ENCODE measurements at places on chromosomes 2 and 18. TPM values are rescaled to one million over a fixed set of nuclear protein-coding genes. Genes with fewer than 3 reads are reported as not detected.

- no peak for DNase-seq
Observed at GRCh38 chr2:55848096-55848495, 75.5 kb downstream of the EFEMP1 start.

RFX8 gene
- not detected for total RNA-seq

DNA sequence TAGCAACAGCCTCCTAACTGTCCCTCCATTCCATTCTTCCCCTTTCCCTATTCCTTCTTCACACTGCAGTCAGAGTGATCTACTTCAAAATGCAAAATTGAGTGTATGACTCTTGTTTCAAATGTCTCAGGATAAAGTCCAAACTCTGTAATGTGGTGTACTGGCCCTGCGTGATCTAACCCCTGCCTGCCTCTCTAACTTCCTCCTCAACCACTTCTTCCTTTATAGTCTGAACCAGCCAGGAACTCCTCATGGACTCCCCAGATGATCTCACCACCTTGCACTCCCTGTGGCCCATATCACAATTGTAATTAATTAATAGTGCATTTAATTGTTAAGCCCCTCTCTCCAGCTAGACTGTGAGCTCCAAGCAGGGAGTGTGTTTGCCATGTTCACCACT lies 3.1 kb upstream of the B3GNT2 start:
- no peak for DNase-seq

DNA sequence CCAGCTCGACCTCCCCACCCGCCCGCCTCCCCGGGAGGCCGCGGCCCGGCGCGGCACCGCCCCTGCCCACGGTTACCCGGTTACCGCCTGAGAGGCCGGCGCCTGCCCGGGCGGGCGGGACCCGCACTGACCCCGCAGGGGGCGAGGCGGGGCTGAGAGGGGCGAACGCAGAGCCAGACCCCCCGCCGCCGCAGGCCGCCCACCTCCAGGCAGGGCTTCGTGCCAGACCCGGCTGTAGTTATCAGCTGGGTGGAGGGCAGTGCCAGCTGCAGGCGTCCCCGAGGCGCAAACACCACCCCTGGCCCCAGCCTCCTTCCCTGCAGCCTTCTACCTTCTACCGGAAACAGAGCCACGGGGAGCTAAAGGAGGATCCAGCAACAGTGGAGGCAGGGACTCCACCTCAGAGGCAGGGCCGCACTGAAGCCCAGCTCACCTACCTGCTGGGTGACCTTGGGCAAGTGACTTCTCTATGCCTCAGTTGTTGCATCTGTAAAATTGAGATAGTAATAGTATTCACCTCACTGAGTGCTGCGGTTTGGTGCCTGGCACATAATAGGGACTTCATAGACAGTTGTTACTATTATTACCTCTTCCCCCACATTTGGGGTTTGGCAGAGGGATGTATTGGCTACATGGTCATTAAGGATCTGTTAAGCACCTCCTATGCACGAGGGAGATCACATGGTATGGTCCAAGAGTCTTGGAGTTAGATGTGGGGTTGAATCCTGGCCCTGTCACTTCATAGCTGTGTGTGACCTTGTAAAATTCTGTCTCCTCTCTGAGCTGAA lies 231.6 kb upstream of the SMAD2 start:
- DNase-seq = no peak

GRCh38 chr18:70400476-70400875 lies 111.6 kb downstream of the SOCS6 start:
- DNase-seq = no peak

DNA sequence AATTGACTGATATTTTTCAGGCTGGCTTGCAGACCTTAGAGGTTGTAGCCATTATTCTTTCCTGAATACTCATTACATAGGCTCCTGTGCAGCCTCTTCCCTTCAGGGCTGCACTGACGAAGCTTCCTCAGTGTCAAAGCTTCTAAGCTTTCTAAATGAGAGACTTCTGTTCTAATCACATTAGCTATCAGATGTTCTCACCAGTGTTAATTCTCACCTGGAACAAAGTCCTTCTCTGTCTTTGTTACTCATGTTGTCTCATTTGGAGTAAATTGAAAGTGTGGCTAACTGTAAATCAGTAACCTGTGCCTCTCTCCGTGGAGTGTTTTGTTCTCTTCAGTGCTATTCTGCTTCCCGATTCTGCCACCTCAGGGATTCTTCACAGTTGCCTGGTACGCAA lies 76.9 kb downstream of the MC4R start:
- no peak for DNase-seq

DNA sequence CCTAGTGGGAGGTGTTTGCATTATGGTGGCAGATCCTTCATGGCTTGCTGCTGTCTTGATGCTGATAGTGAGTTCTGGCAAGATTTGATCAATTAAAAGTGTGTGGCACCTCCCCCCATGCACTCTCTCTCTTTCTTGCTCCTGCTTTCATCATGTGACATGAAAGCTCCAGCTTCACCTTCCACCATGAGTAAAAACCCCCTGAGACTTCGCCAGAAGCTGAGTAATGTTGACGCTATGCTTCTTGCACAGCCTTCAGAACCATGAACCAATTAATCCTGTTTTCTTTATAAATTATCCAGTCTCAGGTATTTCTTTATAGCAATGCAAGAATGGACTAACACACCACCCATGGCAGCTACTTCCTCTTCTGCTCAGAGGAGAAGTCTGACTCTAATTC lies 2181.4 kb upstream of the PIK3C3 start:
- DNase-seq = no peak

- no peak for DNase-seq
Observed at GRCh38 chr2:23286758-23287704, 97.9 kb upstream of the KLHL29 start.

LRATD1 gene
- total RNA-seq = 0.11 TPM

- no peak for DNase-seq
Observed at GRCh38 chr18:36762074-36762473, 66.7 kb downstream of the TPGS2 start.

DNA sequence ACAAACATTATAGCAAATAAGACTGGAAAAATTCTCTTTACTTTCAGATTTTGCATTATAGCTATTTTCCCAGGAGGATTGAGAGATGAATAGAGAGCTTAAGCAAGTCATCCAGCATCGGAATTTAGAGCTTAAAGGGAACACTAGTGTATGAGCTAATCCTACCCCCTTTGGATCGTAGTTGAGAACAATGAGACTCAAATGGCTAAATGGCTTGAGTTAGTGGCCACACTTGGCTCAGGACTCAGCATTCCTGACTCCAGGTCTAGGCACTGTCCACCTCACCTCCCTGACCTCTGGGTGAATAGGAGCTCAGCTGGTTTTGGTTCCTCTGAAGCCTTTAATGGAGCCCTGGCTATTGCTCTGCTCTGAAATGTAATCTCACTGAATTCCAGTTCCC lies 97.5 kb upstream of the CXCR4 start:
- DNase-seq = no peak

DNA sequence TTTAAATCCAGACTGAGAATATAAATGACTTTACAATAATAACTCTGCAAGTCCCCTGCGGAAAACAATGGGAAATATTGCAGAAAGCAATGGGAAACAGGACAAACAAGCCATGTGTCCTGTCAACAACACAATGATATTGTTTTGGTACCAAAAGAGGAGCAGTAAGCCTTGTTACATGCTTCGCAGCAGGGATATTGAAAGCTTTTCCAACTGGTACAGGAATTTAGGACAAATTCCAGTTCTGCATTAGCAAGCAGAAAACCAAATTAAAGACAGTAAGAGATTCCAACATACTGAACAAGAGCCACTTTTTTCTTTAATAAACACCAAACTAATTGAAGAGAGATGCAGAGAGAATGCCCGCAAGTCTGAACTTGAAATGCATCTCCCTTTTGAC lies 30.0 kb downstream of the FRZB start:
- no peak for DNase-seq

NYAP2 gene
- total RNA-seq = not detected

GRCh38 chr2:134401081-134401497 lies 147.2 kb downstream of the MGAT5 start:
- DNase-seq = no peak

DNA sequence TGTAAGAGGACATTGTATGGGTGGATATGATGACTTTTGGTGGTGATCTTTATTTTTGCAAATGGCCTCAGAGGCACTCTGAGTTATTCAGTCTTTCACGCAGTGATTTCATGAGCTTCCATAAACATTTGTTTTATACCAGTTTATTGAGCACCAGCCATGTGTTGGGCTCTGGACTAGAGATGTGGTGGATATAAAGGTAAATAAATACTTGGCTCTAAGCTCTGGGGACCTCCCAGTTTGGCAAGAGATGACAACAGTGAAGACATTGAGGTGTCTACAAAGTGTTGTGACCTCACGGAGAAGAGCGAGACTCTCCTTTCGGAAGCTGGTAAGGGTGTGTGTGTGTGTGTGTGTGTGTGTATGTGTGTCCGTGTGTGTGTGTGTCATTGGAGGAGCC lies 146.4 kb downstream of the TANC1 start:
- no peak for DNase-seq

GRCh38 chr2:157957596-157957995 lies 81.5 kb upstream of the ACVR1 start:
- no peak for DNase-seq

DNA sequence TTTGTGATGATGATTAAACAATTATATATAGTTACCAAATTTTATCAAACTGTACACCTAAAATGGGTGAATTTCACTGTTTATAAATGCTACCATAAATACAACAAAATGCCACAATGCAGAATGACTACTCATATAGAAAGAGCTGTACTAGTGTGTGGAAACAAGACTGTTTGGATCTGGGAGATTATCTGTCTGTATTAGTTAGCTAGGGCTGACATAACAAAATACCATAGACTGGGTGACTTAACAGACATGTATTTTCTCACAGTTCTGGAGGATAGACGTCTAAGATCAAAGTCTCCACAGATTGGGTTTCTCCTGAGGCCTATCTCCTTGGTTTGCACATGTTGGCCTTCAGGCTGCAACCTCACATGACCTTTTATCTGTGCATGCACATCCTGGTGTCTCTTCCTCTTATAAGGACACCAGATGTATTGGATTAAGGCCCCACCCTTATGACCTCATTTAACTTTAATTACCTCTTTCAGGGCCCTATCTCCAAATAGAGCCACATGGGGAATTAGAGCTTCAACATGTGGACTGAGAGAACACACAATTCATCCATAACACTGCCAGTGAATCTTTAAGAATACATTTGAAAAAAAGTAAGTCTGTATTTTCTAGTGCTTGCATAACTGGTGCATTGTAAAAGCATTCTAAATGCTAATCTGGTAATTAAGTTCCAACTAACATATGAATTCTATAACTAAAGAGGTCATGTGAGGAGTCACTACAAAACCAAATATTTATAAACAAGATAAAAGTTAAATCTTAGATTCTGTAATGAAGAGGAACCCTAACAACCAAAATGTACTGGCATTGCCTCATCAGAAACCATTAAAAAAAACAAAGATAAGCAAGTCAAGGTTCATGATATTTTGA lies 699.6 kb downstream of the NYAP2 start:
- DNase-seq = no peak

GRCh38 chr2:63064197-63064596 lies 13.6 kb downstream of the OTX1 start:
- no peak for DNase-seq

GRCh38 chr18:57154191-57154830 lies 7.4 kb downstream of the BOD1L2 start:
- no peak for DNase-seq

- no peak for DNase-seq
Observed at GRCh38 chr2:112811841-112812306, 24.7 kb downstream of the IL1B start.

DNA sequence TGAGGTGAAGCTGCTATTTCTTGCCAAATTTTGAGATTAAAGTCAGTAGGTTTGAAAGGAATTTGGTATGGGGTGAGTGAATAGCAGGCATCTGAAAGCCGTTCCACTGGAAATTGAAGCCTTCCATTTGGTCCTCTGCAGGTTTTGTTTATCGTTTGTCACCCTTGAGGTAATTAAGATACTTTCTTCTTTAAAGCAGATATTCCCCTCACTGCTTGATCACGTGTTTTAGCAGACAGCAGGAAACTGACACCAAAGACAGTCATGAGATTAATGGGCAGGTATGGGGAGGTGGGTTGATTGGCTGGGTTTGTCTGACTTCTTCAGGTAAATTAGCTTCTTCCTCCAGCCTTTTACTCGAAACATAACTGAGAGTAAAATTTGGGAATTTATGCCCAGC lies 10.7 kb downstream of the LPIN1 start:
- DNase-seq = no peak

DNA sequence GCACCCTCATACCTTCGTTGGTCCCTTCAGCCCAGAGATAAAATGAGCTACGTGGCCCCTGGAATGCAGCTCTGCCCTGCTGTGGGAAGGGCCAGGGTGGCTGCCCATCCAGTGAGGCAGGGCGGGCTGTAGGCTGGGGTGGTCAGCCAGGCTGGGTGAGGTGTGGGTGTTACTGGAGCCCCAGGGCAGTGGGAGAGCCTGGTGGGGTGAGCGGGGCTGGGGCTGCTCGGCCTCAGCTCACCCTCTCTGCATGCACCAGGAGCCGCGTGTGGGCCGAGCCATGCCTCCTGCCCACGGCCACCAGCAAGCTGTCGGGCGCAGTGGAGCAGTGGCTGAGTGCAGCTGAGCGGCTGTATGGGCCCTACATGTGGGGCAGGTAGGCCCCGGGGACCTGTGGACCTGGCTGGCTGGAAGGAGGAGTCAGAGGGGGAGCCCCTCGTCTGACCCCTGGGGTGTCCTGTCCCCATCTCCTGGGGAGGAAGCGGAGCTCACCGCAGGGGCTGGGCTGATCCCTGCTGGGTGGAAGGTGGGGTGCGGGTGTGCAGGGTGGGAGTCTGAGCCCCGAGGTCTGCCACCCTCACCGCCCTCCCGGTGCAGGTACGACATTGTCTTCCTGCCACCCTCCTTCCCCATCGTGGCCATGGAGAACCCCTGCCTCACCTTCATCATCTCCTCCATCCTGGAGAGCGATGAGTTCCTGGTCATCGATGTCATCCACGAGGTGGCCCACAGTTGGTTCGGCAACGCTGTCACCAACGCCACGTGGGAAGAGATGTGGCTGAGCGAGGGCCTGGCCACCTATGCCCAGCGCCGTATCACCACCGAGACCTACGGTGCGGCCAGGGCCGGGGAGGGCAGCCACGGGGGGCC lies 5.5 kb downstream of the RNPEPL1 start:
- DNase-seq = no peak

IL36B gene
- not detected for total RNA-seq

- DNase-seq = no peak
Observed at GRCh38 chr2:128275498-128276045, 43.1 kb downstream of the HS6ST1 start.

DNA sequence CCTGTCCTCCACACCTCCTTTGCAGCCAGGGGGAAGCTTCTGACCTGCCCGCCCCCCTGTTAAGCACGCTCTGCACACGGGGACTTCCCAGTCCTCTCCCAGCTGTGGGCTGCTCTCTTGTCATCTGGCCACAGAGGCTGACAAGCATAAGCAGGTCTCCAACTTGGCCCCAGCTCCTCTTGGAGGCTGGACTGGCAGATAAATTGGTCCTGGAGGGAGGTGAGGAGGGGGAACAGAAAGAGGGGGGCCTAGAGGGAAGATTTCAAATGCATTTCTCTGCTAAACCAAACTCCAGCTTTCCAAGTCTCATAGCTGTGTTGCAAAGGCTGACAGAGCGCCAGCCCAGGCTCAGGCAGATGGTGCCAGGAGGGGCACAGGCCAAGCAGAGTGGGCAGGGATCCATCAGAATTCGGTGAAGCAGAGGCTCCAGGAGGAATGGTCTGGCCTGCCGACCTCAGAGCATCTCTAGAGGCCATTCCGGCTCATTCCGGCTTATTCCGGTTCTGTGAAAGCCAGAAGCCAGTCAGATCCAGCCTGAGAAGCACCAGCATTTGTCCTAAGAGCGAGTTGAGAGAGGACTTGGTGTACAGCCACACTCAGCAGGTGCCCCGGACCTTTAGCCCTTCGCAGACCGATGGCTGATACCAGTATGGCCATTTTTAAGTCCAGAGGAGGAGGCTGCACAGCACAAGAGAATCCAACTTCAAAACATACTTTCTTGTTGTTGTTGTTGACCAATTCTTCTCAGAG lies 508.9 kb upstream of the MYT1L start:
- no peak for DNase-seq

OR6B2 gene
- not detected for total RNA-seq
